ENCODE measurements at places on chromosomes 3 and 15.

- DNase-seq = no peak
These were observed 3.7 kb downstream of the SLCO3A1 start for GRCh38 chr15:91857224-91857585.

DNA sequence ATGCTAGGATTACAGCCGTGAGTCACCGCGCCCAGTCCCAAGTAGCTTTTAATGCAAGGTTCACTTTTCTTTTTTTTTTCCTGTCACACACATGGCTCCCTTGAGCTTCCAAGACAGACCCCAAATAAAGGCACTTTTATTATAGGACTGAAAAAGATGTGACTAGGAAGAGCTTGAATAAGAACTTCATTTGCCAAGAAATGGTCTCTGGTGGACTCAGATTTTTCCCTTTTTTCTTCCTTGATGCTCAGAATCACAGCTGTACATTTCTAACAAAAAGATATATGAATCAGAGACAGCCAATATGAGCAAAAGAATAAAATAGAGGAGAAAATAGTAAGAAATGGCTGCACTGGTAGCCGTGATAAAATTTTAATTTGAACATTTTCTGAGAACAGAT is 337.2 kb downstream of the MAGI1 start:
- DNase-seq = no peak

DNA sequence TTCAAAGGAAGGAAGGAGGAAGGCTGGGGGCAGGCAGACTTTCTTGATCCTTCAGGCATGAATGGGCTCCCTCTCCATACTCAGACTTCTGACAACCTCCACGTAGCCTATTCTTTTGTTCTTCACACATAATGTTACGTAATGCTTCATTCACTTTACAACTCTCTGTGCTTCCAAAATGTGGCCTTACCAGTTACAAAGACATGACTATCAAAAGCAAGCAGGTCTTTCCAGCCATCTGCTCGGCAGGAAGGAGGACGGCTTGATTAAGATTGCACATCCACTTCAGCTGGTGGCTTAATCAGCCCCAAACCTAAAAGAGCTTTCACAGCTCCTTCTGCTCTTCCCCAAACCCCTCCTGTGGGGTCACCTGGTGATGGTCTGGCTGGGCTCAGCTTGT is 263.2 kb downstream of the XXYLT1 start:
- no peak for DNase-seq

GRCh38 chr3:17030956-17031652 is 146.3 kb downstream of the PLCL2 start:
- DNase-seq = no peak

DNA sequence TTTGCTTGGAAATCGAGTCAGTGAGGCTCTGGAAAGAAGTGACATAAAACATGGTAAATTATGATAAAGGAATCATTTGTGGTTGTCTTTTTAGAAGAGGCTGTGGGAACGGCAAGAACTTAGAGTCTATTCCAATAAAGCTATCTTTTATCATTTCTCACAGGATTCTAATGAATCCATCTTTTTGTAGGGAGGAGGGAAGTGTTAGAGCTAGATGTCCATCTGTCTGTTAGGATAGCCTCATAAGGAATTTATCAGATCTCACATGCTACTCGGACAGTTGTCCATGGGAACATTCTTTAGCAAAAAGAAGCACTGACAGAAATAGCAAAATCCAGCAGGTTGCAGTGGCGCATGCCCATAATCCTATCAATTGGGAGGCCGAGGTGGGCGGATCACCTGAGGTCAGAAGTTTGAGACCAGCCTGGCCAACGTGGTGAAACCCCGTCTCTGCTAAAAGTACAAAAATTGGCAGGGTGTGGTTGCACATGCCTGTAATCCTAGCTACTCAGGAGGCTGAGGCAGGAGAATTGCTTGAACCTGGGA is 37.0 kb downstream of the STARD9 start:
- no peak for DNase-seq

- DNase-seq = no peak
These were observed 19.1 kb downstream of the ALDH1L1 start for GRCh38 chr3:126161309-126161708.

DNA sequence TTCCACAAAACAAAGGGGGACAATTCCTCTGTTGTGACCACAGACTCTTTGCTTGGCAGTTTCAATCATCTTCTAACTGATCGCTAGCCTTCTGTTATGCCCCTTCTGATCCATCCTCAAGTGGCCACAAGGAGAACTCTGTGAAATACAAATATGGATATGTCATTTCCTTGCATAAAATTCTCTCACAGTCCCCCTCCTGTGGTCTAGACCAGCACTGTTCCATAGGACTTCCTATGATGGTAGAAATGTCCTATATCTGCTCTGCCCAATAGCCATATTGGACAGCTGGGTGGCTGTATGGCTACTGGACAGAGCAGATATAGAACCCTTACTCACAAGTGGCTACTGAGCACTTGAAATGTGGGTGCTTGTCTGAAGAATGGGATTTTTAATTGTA is 25.9 kb upstream of the SNRK start:
- DNase-seq = no peak

GRCh38 chr3:9435316-9435715 is 37.9 kb downstream of the SETD5 start:
- no peak for DNase-seq

DNA sequence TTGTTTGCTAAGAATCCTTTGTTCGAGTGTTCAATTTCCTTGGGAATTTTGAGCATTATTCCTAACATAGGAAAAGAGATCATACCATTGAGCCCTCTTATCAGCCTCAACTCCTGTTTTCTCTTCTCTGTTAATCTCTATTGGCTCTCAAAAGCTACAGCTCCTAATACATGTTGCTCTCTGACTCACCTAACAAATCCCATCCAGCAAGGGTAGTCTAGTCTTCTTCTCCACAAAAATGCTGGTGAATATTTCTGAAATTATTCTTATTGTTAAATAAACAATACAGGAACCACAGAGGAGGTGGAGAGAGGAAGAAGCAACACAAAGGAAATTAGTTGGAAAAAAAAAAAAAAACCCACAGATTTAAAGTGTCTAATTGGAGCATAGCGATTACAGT is 325.8 kb upstream of the NAALADL2 start:
- no peak for DNase-seq

GRCh38 chr3:32839714-32840085 is 21.9 kb downstream of the TRIM71 start:
- DNase-seq = no peak

DNA sequence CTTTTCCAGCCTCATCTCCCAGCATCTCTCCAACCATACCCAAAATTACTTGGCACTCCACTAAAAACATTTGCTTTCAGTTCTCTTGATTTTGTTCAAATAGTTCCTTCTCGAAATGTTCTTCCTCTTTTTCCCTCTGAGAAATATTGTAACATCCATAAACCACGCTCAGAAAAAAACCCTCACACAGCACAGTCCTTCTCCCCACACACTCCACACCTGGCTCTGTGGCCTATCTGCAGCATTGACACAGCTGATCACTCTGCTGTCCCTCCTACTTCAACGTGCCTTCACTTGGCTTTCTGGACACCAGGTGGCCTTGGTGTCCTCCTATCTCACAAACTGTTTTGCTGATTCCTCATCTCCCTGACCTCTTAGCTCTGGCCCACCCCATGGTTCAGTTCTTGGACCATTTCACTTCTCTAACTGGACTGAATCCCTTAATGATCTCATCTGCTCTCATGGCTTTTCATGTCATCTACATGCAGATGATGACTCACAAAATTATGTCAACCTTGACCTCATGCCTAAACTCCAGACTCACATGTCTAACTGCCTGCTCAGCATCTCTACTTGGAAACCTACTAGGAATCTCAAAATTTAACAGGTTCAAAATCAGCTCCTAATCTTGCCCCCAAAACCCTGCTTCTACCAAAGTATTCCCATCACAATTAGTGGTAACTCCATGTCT is 93.3 kb downstream of the TRIM42 start:
- no peak for DNase-seq

GRCh38 chr3:140396110-140396509 is 281.8 kb upstream of the TRIM42 start:
- no peak for DNase-seq

GRCh38 chr15:100093211-100094126 is 248.3 kb downstream of the ADAMTS17 start:
- no peak for DNase-seq

DNA sequence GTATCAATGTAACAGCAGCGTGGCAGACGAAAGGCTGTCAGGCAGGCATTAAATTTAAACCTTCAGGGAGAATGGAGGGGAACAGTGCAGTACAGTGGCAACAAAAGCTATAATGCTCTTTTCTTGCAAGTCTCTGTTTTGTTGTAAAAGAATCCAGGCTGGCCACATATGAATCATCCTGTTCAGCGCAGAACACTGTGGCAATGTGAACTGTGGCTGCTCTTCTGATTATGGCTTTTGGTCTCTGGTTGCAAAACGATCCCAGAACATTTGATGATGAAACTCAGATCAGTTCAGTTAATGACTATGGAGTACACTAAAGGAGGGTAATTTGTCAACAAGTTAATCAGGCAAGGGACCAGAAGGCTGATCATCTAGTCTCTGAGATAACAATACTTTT is 219.7 kb upstream of the SGO1 start:
- no peak for DNase-seq

DNA sequence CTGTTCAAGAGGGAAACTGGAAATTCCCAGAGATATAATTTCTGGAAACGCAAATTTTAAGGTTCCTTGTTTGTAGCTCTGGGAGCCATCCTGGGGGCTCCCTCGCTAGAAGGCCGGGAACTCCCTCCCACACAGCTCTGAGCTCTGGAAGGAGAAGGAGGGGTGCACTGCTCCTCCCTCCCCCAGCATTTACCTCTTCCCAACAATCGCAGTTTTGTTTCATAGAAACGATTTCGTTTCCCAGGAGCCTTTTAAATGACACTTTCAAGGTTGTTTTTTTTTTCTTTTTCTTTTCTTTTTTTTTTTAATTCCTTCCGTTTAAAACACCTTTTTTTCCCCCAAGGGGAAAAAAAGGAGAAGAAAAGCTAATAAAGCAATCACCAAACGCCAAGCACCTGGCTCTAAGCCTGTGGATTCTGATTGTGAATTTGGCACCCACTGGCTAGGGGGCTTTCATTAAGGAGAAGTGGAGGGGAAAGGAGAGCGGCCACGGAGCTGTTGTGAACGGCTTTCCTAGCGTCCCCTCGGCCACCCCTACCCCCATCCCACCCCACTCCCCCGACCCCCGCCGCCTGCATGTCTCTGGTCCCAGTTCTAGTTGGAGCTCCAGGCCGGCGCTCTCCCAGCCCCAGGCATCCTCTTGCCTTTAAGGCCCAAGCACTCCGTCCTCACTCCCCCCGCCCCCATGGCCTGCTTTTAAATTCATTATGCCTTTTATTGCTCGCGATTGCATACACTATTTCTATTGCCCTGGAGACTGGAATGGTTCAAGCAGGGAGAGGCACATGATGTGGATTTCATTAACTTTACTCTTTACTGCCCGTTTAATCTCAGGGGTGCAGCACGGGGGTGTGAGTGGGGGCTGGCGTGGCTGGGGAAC is 13.6 kb upstream of the CCDC33 start:
- no peak for DNase-seq

- DNase-seq = peak; percentile 34
These were observed 2.7 kb downstream of the ADAMTS7 start for GRCh38 chr15:78808550-78808949.

GRCh38 chr3:81302045-81302444 is 459.4 kb downstream of the GBE1 start:
- DNase-seq = peak; percentile 1

DNA sequence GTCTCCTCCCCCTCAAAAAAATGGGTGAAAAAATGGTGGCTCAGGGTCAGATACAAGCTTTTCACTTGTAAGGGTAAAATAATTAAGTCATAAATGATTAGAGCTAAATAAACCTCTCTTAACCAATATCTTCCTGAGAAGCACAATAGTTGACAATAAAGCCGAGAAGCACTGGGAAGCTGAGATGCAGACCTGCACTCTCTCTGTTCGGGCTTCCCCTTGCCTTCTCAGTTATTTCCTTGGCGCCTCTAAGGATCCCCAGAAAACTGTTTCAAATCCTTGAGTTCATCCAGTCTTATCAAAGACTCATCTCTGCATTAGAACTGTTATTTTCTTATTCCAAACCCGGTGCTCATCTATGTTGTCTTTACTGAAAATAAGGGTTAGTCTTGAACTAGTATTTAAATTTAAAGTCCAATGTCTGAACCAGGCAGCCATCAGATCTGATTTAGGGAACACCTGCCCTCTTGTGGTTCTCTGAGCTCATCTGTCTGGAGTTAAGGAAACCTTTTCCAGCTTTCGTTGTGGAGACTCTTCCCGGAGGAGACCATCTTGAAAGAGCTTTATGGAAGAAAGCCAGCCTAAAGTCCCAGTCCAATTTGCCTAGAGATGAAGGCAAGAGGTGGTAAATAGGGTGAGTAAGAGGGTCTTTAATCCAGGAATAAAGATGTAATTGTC is 256.4 kb upstream of the MCTP2 start:
- no peak for DNase-seq

DNA sequence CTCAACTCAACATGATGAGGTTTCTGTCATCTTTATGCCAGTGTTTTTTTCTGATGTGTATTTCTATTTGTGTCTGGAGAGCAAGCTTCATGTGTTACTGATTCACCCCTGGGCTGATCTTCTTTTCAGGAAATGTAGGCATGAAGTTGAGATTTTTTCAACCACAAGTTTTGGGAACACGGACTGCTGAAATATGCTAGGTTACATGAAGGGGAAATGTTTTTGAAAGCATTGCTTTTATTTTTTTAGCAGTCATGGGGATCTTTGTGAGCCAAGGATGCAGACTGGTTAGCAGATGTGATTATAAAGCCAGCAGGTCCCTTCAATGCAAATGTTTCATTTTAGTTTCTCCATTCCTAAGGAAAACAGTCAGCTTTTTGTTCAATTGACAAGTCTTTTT is 219.3 kb upstream of the COL8A1 start:
- DNase-seq = no peak

DNA sequence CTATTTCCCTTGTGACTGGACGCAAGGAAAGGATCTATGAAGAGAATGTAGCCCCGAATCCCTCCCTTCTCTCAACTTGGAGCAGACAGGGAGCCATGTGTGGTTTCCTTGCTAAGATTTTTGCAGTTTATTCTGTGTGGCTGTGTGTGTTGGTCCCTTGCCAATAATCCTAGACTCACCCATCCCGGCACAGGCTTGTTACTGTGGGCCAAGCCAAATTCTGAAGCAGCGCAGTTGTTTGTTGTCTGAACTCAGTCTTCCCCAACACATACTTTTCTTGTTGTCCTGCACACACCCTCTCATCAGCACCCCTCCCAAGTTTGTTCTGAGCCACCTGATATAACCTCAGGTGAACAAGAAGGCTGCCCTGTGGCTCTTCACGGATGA is 193.3 kb upstream of the CTDSPL start:
- no peak for DNase-seq
